ENCODE measurements at places on chromosomes 7 and 10.

DNA sequence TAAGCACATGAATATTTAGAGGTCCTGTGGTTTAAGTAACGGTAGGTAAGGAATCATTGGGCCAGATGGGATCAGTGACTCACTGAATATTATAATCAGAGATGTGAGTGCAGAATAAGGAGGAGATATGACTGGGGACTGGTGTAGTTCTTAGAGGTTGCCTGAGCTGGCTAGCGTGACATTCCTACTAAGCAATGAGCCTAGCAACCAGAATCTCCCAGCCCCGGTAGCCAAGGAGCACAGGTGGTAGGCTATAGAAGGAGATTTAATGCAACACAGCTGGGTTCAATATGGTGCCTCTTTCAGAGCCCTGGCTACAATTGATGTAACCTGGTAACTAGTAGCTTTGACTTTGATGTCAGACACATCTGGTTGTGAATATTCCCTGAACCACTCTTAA lies 641.6 kb downstream of the AUTS2 start:
- DNase-seq = no peak

DNA sequence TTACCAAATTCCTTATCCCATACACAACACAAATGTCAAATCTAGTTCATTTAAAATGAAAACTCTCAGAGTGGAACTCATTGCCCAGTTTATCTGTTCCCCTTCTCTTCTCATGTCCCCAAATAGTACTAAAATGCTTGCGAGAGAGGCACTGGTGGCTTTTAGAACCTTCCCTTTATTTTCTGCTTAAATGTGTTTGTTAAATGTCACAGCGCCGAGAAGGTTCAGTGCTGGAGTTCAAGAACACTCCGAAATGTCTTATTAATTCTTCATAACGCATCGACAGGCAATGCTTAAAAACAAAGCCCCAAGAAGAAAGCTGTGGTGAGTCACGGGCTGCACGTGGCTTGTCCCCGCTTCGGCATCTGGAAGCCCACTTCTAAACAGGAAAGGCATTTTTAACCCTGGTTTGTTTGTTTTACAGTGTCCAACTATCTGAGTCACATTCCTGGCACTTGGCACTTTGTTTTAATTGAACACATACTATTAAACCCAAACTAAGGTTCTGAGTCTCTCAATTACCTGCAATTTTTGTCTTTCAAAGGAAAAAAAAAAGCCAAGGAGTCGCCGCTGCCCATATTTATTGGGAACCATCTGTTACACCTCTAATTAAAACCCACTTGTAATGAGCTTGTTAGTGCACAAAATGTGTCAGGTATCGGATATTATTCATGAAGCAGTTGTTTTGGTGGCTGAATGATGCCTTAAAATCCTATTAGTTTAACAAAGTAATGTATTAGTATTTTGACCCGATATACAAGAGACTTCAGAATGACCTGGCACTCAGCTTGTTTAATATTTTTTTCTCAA lies 49.9 kb upstream of the MGMT start:
- no peak for DNase-seq

DNA sequence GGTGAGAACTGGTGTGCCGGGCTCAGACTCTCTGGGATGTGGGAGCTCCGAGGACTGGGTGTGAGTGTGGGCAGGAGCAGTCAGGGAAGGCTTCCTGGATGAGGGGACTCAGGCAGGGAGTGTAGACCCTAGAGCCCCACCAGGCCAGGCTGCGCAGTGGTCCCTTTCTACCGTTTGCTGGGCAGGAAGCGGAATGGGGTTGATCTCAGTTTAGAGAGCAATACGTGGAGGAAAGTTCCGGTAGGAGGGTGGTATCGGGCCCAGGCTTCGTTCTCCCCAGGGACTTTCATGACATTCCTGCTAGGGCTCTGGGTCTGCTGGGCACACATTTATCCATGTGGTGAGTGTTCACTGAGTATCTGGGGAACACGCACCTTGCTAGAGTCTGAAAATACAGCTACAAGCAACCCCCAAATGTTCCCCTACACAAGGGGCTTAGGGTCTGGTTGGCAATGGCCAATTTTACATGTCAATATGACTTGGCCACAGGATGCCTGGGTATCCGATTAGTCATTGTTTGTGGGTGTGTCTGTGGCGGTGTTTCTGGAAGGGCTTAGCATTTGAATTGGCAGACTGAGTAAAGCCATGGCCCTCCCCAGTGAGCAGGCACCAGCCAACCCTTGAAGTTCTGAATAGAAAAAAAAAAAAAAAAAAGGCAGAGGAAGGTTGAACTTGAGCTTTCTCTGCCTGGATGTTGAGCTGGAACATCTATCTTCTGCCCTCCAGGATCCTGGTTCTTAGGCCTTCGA lies 20.8 kb downstream of the GHRHR start:
- DNase-seq = no peak

GRCh38 chr10:49296836-49297235 lies 2.1 kb upstream of the C10orf71 start:
- no peak for DNase-seq

DNA sequence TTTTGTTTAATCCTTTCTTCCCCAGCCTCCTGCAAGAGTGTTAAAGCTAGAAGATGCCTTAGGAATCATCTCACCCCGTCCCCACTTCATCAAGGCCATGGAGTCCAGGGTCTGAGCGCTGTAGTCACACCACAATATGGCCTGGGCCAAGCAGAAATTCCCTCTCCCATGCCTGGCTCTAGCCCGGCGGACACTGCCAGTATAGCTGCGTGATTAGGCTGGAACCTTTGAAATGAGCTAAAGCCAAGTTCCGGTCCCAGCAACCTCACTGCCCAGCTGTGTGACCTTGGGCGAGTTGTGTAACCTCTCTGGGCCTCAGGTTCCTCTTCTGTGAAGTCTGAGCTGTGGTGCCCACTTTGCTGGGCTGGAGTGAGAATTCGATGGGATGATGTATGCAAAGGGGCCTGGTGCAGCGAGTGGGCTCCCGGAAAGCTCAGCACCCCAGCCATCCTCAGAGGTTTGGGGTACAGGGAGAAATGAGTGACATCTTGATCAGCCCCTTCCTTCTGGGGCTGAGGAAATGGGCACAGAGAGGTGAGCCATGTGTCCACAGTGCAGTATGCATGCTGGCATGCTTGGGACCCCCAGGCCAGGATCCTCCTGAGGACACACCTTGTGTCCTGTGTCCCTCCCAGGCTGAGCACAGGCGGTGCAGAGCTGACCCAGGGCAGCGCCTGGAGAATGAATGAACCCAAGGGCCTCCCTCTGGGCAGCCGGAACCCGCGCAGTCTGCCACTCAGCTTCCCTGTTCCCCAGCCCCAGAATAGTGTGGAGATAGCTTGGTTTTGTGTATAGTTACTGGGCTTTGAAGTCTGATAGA lies 118.6 kb downstream of the ZMIZ1 start:
- no peak for DNase-seq

DNA sequence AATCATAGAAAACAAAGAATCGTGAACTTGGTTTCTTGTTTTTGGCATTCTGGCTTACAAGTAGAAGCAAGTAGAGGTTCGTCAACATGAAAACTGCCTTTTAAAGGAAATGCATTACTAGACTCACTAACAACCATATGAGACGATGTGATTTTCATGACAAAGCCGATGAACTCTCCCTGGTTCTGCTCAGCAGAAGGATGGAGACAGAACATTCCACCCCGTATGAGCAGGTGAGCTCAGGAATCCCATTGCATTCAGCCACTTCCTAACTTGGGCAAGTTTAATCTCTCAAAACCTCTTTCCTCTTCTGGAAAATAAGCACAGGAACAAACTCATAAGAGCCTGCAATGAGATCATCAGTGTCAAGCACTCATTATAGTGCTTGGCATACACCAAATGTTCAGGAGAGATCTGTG lies 57.4 kb upstream of the SVIL start:
- no peak for DNase-seq

GRCh38 chr7:139481364-139481763 lies 2.1 kb downstream of the KLRG2 start:
- no peak for DNase-seq

GRCh38 chr7:129471402-129471827 lies 30.9 kb upstream of the SMKR1 start:
- no peak for DNase-seq

DNA sequence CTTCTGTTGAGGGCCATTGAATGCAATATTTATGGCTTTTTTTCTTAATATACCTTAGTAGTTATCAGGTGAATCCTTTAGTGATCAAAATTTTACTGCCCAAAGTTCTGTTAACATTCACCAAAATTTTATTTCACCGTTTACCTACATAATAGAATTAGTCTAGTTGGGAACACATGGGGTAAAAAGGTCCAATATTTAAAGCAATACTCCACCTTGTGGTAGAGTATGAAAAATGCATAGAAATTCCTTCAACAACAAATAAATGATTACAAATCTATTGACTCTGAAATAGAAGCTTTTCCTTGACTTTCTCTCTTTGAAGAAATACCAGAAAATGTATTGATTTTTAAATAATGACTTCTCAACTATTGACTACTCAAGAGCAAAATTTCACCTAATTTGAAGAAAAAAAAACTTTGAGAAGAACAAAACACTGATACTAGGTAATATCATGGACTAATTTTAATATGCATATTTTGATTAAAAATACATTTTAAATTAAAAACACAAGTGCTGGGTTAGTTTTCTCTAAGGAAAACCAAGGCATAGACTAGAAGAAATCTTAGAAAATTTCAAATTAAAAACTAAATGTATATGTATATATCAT lies 43.3 kb downstream of the POLR1F start:
- no peak for DNase-seq

GRCh38 chr7:12643001-12643643 lies 44.3 kb upstream of the ARL4A start:
- no peak for DNase-seq

DNA sequence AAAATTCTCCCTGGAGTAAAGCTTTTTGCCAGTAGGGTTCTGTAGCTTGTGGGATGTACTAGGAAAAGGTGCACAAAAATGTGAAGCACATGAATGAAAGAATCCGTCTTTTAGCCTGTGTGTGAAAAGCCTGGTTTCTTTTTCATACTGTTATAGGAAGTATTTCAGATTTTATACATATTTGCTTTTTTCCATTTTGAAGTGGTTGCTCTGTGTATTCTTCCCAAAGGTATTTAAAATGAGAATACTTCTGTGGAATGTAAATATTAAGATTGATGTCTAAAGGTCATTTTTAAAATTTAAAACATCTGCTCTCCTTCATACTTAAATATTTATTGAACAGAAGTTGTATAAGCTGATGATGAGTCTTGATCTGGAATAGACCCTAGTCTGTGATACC lies 96.8 kb downstream of the CDK14 start:
- DNase-seq = no peak

DNA sequence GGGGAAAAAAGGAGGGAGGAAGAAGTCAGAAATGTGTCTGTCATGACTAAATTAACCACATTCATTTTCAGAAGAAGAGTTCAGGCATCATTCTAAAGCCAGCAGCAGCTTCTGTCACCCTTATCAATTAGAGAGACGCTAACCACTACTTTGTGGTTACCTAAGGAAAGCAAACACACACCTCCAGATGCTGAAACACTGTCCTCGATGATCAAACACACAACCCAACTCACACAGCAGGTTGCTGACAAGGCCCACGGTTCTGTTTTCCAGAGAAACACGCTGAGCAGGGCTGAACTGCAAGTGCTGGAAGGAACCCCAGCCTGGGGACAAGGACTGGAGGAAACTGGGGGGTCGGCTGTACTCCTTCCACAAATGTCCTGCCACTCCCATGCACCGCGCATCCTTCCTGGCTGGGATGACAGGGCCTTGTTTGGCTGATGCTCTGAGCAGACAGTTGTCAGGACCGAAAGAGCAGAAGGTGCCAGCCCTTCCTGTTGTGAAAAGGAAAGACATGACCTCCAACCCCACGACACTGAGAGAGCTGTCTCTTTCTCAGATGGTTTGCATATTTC lies 36.6 kb downstream of the PRKCQ start:
- DNase-seq = no peak

DNA sequence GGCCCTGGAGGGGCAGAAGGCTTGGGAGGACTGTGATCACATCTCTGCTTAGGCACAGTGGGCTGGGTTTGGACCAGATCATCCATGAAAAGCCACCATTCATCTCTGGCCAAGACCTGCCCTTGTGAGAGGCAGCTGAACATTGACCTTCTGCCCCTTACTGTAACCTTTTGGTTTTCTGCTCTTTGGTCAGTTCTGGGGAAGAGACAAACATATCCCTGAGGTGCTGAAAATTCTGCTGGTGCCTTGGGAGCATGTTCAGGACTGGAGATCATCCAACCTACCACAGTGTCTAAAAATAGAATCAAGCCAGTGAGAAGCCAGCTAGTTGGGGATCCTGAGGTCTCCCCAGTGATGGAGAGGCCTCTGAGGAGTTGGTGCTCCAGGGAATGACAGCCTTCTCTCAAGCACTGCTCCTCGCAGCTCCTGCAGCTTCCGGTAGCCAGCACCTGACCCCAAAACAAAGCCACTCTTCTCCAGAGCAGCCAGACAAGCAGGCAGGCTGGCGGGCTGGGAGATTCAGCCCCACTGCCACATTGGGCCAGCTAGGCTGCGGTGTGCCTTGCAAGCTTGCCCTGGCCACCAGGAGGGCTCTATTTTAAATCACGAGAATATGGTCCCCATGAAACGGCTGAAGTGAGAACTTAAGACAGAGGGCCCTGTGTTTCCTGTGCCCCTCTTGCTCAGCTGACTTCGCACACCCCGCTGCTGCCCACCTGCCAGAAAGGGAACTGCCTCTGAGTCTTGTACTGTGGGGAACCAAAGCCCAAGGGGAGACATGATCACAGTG lies 37.8 kb upstream of the UBE2H start:
- no peak for DNase-seq

DNA sequence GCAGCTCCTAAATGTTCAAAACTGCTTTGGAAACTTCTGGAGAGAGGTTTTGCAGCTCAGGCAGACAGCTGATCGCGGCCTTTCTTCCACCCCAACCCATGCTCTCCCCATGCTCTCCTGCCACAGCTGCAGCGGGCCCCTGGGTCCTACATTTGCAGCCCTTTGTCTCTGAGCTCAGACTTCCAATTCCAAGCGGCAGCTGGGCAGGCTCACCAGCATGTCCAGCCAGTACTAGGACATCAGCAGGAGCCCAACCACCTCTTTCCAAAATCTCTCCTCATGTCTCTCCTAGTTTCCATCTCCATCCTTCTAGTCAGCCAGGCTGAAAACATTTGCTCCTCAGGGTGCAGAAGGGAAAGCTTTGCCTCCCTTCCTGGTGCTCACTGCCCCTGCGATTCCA lies 6.0 kb downstream of the LEP start:
- no peak for DNase-seq

DNA sequence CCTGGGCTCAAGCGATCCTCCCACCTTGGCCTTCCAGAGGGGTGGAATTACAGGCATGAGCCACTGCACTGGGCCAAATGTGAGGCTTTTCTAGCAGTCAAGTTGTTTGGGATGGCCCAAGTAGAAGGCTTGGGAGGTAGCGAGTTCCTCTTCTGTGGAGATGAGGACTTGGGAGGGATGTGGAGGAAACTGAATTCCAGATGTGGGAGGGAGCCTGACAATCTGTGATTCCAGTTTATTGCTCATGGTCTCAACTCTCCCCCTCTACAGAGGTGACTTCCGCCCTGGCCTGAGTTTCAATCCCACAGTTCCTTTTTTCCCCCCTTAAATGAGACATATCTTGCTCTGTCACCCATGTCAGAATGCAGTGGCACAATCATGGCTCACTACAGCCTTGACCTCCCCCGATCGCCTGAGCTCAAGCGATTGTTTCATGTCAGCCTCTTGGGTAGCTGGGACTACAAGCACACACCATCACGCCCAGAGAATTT lies 3.4 kb downstream of the STYXL1 start:
- no peak for DNase-seq

GRCh38 chr7:109049366-109049765 lies 479.7 kb downstream of the DNAJB9 start:
- no peak for DNase-seq

- DNase-seq = no peak
These were observed 30.8 kb upstream of the C10orf67 start for GRCh38 chr10:23375366-23375765.

- no peak for DNase-seq
These were observed 56.3 kb upstream of the YAE1 start for GRCh38 chr7:39509912-39510311.

Data from esophagus squamous epithelium (tissue), 5 donors.